ENCODE measurements at places on chromosomes 4 and X.

- no peak for DNase-seq
Measured at GRCh38 chrX:65668377-65669310, 1.2 kb downstream of the MSN start.

GRCh38 chr4:159545556-159545955 is 442.7 kb downstream of the RAPGEF2 start:
- no peak for DNase-seq

GRCh38 chrX:45788941-45789348 is 588.3 kb upstream of the DIPK2B start:
- DNase-seq: no peak

- DNase-seq: no peak
Measured at GRCh38 chrX:16953606-16954211, 7.3 kb downstream of the REPS2 start.

DNA sequence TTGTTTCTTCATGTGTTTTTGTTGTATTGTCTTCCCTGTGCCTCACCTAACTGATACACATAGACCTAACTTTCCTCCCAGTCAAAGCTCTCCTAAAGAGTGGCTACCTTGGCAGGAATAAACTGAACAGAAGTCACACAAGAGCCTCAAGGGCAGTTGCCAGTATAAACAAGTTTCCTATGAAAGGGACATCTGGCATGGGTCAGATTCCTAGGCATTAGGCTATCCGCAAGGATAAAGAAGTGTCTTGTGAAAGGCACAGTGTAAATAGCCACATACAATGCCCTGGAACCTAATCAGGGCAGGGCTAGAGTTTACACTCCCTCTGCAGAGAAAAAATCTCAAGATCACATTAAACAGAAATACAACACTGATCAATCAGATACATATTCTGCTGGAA is 220.8 kb downstream of the SPANXN3 start:
- no peak for DNase-seq

DNA sequence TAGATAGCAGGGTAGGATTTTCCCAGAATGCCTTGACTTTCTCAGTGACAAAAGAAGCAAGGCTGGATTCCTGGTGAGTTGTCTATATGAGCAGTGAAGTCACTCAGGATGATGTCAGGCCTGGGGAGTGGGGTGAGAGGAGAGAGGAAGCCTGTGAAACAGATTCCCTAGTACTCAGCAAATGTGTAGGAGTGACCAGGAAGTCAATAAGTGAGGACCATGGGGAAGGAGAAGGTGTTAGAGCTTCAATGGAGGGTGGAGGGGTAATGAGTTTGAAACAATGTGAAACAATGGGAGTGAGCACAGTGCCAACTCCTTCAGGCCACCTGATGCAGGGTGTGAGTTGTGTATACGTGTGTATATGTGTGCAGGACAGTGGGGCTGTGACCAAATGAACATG is 2.4 kb upstream of the SLC9A6 start:
- DNase-seq: no peak

DNA sequence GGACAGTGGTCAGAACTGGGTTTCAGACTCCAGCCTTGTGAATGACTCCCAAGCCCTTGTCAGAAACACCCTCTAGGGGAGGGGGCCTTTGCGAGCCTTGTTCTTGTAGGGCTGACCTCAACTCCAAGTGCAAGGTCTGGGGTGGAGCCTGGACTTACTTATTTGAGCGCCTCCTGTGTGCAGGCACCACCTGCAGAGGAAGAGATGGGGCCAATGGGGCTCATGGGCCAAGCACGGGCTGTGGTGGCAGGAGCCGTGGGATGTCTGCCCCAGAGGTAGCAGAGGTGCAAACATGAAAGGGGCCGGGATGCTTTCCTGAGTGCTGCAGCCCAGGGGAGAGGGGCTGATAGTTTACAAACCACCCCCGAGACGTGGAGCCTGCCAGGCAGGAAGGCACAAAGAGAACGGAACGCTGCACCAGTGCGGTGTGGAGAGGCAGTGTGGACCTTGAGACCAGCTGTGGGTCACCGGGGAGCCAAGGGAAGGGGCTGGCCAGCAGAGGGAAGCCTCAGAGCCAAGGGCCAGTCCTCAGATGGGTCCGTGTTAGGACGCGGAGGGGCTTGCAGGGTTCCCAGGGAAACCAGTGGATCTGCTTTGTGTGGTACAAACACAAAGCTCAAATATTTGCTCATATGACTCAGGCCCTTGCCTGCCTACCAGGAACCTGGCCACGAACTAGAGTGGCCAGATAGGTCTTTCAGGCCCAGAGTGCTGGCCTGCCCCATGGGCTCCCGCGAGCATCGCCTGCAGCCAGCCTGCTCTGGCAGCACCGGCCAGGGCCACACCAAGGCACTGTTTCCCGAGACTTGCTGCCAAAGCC is 8.7 kb upstream of the TADA2B start:
- no peak for DNase-seq
